Stimulated activated CD4-positive, alpha-beta T cell treated with anti-CD3 and anti-CD28 coated beads, Interleukin-12 subunit alpha, Interleukin-12 subunit beta, amount 100 ng/mL, for 48 hours (primary cell): ENCODE measurements at places on chromosomes 5 and 9.

- DNase-seq = no peak
Observed at GRCh38 chr9:7968687-7969086, 169.1 kb upstream of the DMAC1 start.

DNA sequence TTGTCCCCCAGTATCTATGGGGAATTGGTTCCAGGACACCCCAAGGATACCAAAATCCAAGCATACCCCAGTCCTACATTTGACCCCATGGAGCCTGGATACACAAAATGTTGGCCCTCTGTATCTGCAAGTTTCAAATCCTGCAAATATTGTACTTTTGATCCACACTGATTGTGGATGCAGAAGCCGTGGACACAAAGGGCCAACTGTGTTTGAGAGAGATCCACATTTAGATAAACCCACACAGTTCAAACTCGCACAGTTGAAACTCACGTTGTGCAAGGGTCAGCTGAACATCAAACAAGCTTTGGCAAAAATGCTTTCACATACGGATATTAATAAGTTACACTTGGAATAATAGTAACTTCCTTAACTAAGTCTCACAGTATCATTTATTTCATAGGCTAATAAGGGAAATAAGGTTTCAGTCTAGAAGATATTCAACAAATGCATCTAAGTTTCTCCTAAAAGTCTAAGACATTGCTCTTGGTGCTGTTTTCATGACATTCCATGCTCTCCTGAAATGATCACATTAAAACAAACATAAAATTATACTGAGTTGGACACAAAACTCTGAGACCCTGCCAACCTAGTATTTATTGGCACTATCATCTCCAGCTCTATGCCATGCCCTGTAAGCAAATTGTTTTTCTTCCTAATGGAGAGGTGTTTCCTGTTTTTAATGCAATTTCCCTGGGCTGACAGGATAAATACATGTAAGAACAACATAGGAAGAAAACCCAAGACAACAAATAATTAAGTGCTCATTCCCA, 32.3 kb downstream of the ACTL7A start:
- DNase-seq = no peak

- no peak for DNase-seq
Observed at GRCh38 chr9:133807818-133808217, 69.7 kb upstream of the SARDH start.

DNA sequence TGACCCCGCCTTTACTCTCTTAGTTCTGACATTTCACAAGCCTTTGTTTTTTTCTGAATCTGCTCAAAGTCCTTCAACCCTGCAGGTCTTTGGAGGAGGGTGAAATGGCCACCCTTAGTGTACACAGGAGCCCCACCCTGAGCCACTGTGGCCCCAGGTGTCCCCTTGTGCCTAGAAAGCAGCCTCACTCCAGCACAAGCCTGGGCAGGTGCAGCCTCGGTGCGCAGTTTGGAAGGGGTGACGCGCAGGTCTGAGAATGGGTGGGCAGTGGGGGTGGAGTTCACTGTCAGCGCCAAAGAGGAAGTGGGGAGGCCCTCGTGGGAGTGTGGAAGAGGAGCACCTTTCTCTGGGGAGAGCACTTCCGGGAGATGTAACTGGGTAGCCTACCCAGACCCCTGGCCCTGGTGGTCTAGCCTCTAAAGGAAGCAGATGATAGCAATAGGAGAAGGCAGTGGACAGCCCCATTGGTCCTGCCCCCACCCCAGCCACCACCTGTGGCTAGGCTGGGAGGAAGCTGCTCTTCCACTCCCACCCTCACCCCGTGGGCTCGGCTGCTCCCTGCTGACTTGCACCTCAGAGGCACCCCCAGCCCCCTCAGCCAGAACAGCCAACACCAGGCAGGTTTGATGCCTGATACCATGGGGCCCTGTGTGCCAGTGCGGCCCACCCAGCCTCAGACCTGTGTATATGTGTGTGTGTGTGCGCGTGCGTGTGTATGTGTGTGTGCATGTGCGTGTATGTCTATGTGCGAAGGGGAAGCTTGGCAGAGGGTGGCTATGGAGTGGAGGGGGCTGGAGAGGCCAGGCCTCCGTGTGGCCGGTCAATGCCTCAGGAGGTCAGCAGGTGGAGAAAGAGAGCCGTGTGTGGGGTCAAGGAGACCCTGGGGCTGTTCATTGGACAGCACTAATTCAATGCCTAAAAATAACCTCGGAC, 16.8 kb upstream of the DAB2IP start:
- no peak for DNase-seq

GRCh38 chr5:140286424-140286823, 16.5 kb downstream of the PFDN1 start:
- no peak for DNase-seq

GRCh38 chr5:78058625-78059024, 235.9 kb downstream of the AP3B1 start:
- DNase-seq = no peak

GRCh38 chr5:123776761-123777160, 264.8 kb downstream of the CSNK1G3 start:
- DNase-seq = no peak

DNA sequence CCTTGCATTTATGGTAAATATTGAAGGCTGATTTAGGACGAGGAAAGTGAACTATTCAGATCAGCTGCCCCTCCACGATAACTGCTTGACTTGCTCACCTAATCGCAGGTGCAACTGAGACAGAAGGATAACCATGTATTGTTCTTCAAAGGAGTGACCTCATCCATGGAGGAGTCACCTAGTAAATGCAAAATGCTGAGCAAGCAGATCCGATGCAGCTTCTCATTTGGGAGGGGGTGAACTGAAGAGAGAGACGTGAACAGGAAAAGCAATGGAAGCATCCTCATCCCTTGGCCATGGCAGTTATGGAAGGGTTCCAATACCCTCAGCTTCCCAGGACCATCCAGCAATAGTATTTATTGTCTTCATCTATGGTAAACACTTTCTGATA, 47.5 kb downstream of the RASGRF2 start:
- no peak for DNase-seq

GRCh38 chr5:74200560-74200959, 440.0 kb downstream of the ENC1 start:
- DNase-seq = no peak

- DNase-seq = no peak
Observed at GRCh38 chr5:57113481-57113880, 60.4 kb upstream of the GPBP1 start.

DNA sequence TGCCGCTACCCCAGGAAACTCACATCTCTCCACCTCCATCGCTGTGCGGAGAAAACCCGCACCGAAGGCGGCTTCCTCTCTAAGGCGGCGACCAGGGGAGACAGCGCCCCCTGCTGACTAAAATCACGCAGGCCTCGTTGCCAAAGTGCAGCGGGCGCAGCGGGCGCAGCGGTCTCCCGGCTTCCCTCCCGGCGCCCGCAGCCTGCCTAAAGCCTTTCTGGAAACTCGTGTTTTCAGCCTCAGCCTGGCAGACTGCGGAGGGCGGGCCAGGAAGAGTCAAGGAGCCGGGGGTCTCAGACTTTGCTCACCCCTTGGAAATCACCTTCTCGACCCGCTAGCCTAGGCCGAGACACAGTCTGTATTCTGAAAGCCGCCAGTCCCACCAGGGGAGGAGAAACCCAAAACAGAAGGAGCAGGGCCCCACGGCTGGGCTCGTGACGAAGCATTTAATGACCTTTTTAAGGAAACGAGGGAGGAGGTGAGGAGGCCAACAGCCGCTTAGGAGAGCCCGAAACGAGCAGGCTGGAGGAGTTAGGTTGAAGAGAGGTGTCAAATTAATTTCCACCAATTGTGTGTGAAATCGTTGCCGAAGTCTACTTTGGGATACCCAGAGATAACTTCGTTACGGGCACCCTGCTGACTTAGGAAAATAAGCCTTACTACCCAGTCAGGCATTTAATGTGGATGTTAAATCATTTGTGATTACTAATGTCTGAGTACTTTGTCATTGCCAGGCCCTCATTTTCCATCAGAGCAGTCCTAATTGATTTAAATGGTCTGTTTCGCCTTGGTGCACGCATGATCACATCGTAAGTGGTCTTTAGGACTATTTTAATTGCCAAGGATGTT, 7.3 kb upstream of the FOXB2 start:
- peak; percentile 62 for DNase-seq

DNA sequence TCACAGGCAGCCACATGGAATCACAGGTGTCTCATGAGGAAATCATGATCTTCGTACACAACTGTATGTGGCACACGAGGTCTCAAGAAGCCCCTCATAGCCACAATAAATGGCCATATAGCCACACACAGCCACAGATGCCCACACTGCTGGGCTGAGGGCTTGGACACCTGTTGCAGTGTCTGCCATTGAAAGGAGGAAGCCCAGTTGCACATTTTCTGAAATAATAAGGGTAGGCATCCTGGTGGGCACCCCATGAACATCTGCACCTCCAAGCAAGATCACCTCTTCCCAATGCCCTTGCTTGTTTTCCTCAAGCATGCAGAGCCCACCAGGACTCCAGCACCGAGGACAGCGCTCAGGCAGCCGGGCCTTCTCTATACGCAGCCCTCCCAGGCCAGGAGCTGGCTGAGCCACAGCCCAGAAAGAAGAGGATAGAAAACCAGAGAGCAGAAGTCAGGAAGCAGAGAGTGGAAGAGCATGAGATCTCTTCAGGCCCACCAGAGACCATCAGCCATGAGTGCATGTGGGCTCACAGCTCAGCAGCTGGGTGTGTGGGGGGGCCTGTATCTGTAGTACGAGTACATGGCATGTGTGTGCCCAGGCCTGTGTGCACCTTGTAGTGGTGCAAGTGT, 1.0 kb upstream of the ACSL6 start:
- DNase-seq = no peak

GRCh38 chr5:107395632-107396350, 274.9 kb downstream of the EFNA5 start:
- DNase-seq = no peak

GRCh38 chr9:36896296-36896695, 137.8 kb downstream of the PAX5 start:
- no peak for DNase-seq

GRCh38 chr9:6911901-6912638, 154.3 kb downstream of the KDM4C start:
- no peak for DNase-seq

- DNase-seq = no peak
Observed at GRCh38 chr9:121785673-121786542, 134.5 kb downstream of the DAB2IP start.

- DNase-seq = no peak
Observed at GRCh38 chr5:144503123-144503522, 332.4 kb downstream of the KCTD16 start.

DNA sequence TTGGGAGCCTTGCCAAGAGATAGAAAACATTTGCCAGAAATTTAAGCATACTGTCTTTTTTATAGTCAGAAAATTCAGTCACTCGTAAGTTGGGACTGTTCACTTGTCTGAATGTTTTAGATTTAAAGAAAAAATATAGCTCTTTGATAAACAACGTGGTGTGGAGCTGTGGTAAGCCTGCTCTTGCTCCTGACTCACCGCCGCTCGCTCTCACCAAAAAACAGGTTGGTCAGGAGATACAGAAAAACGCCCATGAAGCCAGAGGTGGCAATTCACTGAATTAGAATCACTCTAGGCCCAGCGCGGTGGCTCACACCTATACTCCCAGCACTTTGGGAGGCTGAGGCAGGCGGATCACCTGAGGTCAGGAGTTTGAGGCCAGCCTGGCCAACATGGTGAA, 6.2 kb downstream of the LNPEP start:
- no peak for DNase-seq
